ENCODE measurements at places on chromosomes 1 and 21.

DNA sequence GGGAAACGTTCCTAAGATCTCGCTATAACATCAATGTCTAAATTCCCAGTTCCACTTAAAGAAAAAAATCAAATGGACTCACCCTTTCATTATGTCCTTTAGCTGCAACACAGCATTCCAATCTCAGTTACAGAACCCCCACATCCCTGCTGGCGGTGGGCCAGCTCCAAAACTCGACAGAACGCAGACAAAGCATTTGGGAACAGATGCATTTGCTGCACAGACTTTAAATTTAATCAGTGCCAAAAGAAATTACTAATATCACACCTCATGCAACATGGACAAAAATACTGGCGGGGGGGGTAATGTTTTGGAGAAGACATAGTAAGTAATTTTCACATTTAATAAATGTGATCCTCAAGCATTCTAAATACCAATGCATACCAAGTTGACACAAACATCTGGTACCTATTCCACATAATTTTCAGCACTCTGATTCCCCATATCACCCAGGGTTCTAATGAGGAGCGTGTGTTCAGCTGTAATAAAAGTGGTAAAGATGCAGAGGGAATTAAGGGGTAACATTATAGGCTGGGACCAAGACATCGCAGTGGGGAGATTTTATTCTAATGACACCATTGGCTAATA is 79.7 kb downstream of the TGFBR3 start:
- H3K4me1 ChIP-seq: peaks cover 46% of the 10 kb centered on the region
- DNase-seq: no peak
- H3K4me3 ChIP-seq: no peak overlapping the region

DNA sequence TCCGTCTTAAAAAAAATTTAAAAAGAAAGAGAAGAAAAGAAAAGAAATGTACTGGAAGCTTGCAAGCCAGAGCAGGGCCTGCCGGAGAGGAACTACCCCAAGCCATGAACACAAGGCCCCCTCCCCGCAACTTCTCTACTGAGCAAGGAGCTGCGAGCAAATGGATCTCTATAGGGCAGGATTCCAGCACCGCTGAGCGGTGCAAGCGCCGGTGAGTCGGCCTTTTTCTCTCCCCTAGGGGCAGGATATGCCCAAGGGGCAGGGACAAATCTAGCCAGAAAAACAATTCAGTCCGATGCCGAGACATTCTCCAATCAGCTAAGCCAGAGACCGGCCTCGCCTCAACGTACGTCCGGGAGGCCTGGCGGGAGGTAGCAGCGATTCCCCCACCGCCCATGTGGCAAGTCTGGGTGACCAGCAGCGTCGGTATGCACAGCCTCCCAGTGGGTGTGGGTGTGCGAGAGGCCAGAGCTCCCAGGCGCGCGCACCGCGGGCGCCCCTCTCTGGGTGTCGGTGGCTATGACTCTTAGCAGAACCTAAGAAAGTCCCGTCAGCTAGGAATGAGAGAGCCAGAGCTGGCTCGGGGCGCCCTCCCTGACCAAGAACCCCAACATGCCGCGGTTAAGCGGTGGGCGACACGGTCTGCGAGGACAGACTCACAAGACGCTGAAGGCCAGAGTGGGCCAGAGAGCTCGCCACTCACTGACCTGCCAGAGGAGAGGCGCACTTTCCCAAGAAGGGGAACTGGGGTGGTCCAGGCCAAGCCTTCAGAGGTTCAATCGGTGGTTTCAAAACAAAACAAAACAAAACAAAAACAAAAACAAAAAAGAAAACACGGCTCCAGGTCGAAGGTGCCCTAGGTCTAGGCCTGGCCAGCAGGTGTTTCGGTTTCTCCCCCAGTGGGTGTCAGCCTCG is 1.9 kb downstream of the CSMD2 start:
- H3K27me3 ChIP-seq: peaks cover 51% of the 10 kb centered on the region
- peaks cover 32% of the 10 kb centered on the region for H3K4me1 ChIP-seq
- H3K36me3 ChIP-seq: no peaks in the 10 kb centered on the region
- no peak overlapping the region for H3K27ac ChIP-seq

- H3K4me1 ChIP-seq: peaks cover 25% of the 10 kb centered on the region
- H3K4me3 ChIP-seq: no peak overlapping the region
- no peak overlapping the region for H3K27ac ChIP-seq
- H3K36me3 ChIP-seq: no peaks in the 10 kb centered on the region
- H3K27me3 ChIP-seq: no peaks in the 10 kb centered on the region
Observed at GRCh38 chr1:76942549-76942948, 75.3 kb downstream of the ST6GALNAC5 start.

DNA sequence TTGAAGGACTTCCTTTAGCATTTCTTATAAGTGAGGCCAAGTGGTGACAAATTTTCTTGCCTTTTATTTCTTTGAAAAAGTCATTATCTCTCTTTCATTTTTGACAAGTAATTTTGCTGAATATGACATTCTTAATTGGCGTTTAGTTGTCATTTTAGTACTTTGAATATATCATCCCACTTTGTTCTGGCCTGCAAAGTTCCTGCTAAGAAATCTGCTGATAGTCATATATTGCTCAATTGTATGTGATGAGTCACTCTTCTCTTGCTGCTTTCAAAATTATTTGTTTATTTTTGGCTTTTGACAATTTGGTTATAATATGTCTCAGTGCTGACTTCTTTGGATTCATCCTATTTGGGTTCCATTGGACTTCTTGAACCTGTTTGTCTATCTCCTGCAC is 312.6 kb downstream of the DUSP10 start:
- H3K27ac ChIP-seq: no peak overlapping the region
- DNase-seq: no peak
- no peaks in the 10 kb centered on the region for H3K27me3 ChIP-seq
- peaks cover 23% of the 10 kb centered on the region for H3K4me1 ChIP-seq

DNA sequence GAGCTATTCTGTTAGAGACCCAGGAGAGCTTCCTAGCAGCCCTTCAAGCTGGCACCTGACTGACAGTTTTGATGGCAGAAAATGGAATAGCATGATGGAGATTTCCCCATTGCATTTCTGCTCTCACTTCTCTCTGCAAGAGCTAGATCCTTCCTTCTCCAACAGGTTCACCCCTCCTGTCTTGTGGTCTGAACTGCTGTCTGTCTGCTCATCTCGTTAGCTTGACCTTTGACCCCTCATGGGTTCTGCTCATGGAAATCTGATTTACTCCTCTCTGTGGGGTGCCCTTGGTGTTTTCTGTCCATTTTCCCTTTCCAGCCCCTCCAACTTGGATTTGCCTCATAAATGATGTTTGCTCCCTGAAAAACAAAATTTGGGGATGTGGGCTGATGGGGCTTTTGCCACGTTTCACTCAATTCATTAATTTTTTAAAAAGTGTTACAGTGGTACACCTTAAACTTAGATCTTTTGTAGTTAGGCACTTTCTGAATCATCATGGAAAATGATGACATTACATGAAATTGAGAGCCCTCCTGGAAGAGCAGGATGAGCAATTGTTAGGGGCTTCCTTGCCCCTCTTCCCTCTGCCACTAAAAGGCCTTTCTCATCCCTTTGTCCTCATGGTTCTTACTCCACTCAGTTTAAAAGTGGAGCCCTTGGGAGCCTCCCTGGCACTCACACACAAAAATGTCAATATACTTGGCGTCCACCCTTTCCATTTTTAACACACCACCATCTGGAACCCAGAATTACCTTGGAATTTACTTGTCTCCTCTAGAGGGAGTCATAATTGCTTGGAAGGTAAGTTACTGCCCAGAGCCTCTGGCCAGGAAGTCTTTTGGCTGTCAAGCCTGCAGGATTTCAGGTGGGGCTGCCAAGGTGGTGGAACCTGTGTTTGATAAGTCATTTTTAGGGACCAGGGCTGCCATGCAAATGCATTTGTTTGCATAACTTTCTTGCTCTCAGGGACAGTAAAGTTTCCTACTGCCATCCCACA is 31.9 kb upstream of the IL19 start:
- H3K4me3 ChIP-seq: no peak overlapping the region
- no peak overlapping the region for H3K27ac ChIP-seq
- H3K27me3 ChIP-seq: no peaks in the 10 kb centered on the region
- peaks cover 9% of the 10 kb centered on the region for H3K4me1 ChIP-seq

DNA sequence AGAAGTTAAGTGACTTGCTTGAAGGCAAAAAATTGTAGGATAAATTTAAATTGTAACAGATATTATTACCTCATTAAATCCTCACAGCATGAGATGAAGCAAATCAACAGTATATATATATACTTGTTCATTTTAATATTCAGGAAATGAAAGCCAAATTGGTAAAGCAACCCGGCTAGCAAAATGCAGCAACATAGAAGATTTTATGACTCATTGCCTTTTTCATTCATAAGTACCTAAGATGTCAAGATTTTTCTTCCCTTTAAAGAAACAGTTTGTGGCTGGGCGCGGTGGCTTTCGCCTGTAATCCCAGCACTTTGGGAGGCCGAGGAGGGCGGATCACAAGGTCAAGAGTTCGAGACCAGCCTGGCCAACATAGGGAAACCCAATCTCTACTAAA is 190.5 kb upstream of the NRIP1 start:
- no peaks in the 10 kb centered on the region for H3K27me3 ChIP-seq
- no peak overlapping the region for H3K27ac ChIP-seq
- no peak for DNase-seq
- no peak overlapping the region for H3K4me3 ChIP-seq
- H3K4me1 ChIP-seq: no peaks in the 10 kb centered on the region

- 0 out of 2 replicates have a peak, but pooled peaks cover 7% of the 10 kb centered on the region for H3K27me3 ChIP-seq
- H3K27ac ChIP-seq: no peak overlapping the region
- no peak for DNase-seq
- no peak overlapping the region for H3K4me3 ChIP-seq
Observed at GRCh38 chr1:220353229-220354012, 81.2 kb upstream of the RAB3GAP2 start.

- DNase-seq: no peak
- H3K27ac ChIP-seq: no peak overlapping the region
- H3K4me1 ChIP-seq: no peaks in the 10 kb centered on the region
- no peak overlapping the region for H3K4me3 ChIP-seq
- H3K27me3 ChIP-seq: no peaks in the 10 kb centered on the region
Observed at GRCh38 chr1:187848321-187848720, 1019.6 kb downstream of the PLA2G4A start.

- no peaks in the 10 kb centered on the region for H3K27me3 ChIP-seq
- no peaks in the 10 kb centered on the region for H3K4me1 ChIP-seq
- no peak overlapping the region for H3K4me3 ChIP-seq
- no peaks in the 10 kb centered on the region for H3K36me3 ChIP-seq
- no peak for DNase-seq
Observed at GRCh38 chr1:190908246-190908645, 430.6 kb upstream of the BRINP3 start.

GRCh38 chr1:219783605-219784235 is 144.6 kb downstream of the SLC30A10 start:
- no peak overlapping the region for H3K4me3 ChIP-seq
- no peak for DNase-seq
- no peaks in the 10 kb centered on the region for H3K36me3 ChIP-seq
- no peak overlapping the region for H3K27ac ChIP-seq
- H3K4me1 ChIP-seq: no peaks in the 10 kb centered on the region

DNA sequence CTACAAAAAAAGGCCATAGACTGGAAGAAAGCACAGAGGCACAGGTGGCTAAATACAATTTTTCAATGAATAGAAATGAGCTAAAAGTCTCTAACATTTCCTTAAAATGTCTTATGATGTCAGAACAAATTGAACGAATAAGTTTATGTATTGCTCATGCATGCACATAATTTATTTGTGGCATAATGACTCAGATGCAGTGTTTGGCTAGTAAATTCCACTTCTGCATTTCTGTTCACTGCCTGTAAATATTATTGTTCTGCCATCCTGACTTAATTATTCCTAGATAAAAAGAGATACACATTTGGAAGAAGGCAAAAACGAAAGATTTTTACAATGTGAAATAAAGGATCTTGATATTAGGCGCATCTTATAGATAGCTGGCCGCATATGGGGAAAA is 26.6 kb upstream of the EXO1 start:
- no peaks in the 10 kb centered on the region for H3K36me3 ChIP-seq
- H3K4me3 ChIP-seq: no peak overlapping the region
- H3K4me1 ChIP-seq: peaks cover 22% of the 10 kb centered on the region
- peak; percentile 50 for DNase-seq
- no peaks in the 10 kb centered on the region for H3K27me3 ChIP-seq

GRCh38 chr1:210299501-210299900 is 29.2 kb upstream of the HHAT start:
- H3K27ac ChIP-seq: no peak overlapping the region
- H3K4me1 ChIP-seq: peaks cover 10% of the 10 kb centered on the region
- no peak for DNase-seq

DNA sequence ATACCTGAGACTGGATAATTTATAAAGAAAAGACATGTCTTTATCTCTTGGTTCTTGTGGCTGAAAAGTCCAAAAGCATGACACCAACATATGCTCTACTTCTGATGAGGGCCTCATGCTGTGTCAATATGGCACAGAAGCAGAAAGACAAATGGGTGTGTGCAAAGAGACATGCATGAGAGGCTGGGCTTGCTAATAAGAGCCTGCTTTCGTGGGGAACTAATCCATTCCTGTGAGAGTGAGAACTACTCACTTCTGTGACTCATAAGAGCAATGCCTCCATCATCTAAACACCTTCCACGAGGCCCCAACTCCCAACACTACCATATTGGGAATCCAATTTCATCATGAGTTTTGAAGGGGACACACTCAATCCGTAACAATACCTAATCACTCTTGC is 340.0 kb upstream of the DUSP10 start:
- H3K36me3 ChIP-seq: no peaks in the 10 kb centered on the region
- DNase-seq: no peak
- no peaks in the 10 kb centered on the region for H3K4me1 ChIP-seq
- H3K4me3 ChIP-seq: no peak overlapping the region

DNA sequence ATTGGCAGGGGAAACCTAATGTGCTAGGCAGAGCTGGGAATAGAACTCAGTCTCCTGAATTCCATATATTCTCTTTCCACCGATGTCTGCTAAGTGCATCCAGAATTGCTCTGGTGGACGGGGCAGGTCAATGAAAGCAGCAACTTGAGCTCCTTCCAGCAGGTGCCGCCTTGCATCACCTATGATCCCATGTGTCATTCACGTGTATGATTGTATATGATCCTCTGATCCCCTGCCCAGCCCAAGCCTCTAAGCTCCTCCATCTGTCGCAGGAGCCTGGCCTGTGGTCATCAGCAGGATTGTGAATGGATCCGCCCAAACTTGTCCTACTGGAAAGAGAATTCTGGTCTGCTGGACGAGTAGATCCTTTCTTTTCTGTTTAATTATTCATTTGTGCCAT is 13.1 kb downstream of the ACTA1 start:
- H3K4me3 ChIP-seq: no peak overlapping the region
- peaks cover 4% of the 10 kb centered on the region for H3K27me3 ChIP-seq
- no peak for DNase-seq

GRCh38 chr1:173570370-173571007 is 32.4 kb downstream of the SLC9C2 start:
- H3K27ac ChIP-seq: no peak overlapping the region
- no peaks in the 10 kb centered on the region for H3K4me1 ChIP-seq
- no peaks in the 10 kb centered on the region for H3K27me3 ChIP-seq
- H3K4me3 ChIP-seq: no peak overlapping the region
- no peaks in the 10 kb centered on the region for H3K36me3 ChIP-seq

GRCh38 chr21:16205527-16205926 is 475.7 kb downstream of the USP25 start:
- no peaks in the 10 kb centered on the region for H3K4me1 ChIP-seq
- H3K27ac ChIP-seq: no peak overlapping the region
- no peak overlapping the region for H3K4me3 ChIP-seq
- H3K36me3 ChIP-seq: no peaks in the 10 kb centered on the region

Measured in SJSA1 (cell line).